ENCODE measurements at places on chromosomes 5 and 9.

DNA sequence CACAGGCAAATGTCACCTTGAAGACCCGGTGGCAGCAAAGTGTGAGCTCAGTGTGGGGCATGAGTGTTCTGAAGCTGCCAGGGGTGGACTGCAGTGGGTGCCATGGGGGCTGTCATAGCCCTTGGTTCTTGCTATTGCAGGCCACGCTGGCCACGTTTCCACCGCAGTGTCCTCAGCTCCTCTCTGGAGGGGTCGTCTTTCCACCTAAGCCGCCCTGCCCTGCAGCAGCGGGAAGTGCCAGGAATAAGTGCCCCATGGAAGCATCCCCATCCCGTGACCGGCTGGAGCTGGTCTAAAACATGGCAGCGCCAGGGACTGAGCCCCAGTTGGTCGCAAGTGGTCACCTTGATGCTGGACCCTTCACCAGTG, 6.9 kb downstream of the OBP2B start:
- no peak for DNase-seq

DNA sequence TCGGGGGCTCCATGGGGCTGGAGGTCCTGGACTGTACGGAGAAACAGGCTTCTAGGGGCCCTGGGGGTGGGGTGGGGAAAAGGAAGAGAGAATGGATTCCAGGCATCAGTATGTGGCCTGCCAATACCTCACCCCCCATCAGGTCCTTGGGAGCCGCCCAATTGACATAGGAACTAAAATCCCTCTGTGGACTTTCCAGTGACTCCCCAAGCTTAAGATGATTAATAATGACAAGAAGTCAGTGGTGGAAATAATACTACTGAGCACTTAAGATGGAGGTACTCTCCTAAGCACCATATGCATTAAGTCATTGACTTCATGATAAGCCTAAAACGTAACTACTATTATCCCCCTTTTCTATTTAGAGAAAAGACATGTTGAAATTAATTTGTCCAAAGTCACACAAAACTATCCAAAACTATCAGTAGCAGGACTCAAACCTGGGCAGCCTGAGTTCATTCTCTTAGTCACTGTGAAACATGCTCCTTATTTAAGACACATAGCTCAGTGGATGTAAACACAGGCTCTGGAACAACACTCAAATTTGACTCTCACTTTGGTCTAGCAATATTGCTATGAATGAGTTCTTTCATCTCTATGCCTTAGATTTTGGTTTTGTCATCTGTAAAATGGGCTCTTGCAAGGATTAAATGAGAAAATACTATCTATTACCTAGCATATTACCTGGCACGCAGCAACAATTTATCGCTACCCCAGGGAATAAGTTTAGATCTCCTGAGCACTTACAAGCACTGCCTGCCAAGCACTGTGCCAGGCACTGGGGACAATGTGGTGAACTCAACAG, 9.5 kb downstream of the SPRY4 start:
- no peak for DNase-seq

DNA sequence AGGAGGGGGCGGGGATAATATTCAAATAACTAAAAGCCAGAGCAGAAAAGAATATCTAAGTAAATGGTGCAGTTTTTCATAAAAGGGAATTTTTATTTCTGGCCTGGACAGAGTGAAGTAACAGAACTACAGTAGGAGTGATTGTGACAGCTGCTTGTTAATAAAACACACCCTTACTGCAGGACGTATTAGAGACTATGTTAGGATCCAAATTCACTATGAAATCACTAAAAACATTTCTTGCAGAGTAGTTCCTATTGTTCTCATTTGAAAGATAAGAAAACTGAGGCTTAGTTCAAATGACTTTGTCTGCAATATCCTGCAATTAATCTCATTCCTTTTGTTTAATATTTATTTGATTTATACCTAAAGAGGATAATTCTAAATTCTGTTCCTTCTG, 39.5 kb downstream of the FAM174A start:
- no peak for DNase-seq

DNA sequence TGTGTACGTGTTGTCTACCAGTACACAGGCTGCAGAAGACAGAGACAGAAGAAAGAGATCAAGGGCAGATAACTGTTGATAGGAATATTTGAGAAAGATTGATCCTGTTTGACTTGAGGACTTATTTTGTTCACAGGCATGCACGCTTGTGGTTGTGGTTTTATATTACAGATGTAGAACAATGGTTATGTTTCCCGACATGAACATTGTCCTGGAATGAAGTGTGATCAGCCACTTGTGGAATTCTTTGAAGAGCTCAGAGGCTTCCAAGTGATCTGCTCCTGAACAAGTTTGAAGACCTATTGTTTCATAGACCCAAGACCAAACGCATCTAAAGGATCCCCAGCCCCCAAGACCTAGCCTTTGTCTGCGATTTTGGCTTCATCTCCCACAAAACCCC, 13.7 kb downstream of the TEX53 start:
- DNase-seq = no peak

DNA sequence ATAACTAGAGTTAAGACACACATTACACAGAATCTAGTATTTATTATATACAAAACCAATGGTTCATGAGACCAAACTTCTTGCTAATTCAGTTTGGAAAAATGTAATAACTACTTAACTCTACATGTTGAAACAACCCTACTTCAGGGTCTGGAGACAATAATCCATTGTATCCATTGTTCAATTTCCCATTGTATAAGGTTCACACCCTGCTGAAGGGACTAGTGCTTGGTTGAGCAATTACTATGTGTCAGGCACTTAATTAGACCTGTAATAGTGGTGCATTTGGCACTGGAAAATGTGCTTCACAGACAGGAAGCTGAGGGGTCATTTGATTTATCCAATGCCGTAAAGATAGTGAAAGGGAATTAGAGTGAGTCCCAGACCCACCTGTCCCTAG, 114.3 kb upstream of the PAPPA start:
- DNase-seq = no peak

- DNase-seq = no peak
Observed at GRCh38 chr9:4084435-4084818, 215.4 kb downstream of the GLIS3 start.
